Foreskin melanocyte (primary cell): ENCODE measurements at places on chromosomes 5 and 9.
A peak's percentile ranks its signal among the peaks of the same experiment; 100 is the strongest.

GRCh38 chr9:17744786-17745185, 165.9 kb downstream of the SH3GL2 start:
- DNase-seq: peak; percentile 10

GRCh38 chr5:54624805-54625568, 107.4 kb downstream of the SNX18 start:
- no peak for DNase-seq

- DNase-seq: no peak
Observed at GRCh38 chr5:147780924-147781573, 1.5 kb downstream of the JAKMIP2 start.

DNA sequence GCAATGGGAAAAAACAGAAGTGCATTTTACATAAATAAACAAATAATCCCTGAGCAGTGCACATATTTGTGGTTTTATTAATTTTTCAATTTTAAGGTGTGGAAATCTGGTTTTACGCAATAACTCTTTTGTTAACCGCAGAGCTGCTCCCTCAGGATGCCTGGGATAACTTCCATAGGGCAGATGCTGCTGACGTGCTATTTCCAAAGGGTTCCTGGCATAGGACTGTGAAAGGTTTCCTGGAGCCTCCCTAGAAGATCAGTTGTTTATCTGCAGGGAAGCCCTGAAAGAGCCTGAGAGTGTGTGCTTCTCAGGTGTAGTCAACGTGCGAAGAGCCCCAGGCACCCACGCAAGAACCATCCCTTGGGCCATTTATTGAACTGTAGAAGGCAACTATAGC, 443.5 kb downstream of the PLK2 start:
- no peak for DNase-seq

DNA sequence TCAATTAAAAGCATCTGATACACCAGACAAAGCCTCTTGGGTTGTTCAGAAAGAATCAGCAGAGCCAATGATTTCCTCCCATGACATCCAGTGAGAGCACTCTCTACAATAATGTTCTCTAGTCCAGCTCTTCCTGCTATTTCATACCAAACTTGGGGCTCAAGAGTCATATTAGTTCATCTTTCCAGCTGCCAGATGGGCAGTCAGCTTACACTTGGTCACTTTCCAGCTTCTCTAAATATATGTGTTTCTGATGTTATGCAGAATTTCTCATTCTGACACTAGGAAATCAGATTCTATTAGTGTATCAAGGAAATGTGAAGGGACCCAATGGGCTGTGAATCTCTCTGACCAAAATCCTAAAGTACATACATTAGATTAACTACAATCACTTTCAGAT, 148.9 kb downstream of the ENC1 start:
- DNase-seq: no peak

GRCh38 chr5:93519740-93520139, 61.3 kb downstream of the NR2F1-AS1 start:
- no peak for DNase-seq

DNA sequence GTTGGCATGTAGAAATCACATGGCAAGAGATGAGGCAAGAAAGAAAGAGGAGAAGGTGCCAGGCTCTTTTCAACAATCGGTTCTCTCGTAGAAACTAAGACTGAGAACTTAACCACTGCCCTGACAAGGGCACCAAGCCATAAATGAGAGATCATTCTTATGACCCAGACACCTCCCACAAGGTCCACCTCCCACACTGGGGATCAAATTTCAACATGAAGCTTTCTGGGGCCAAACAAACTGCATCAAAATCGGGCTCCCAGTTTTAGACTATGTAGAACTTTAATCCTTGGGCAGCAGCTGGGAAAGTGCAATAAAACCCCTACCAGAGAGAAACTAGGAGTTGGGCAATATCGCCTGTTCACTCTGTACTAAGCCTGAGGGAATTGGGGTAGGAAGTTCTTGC, 150.2 kb upstream of the CCDC152 start:
- no peak for DNase-seq

GRCh38 chr9:130402645-130403440, 41.9 kb upstream of the ASS1 start:
- no peak for DNase-seq

GRCh38 chr5:151249281-151249680, 3.7 kb upstream of the GM2A start:
- no peak for DNase-seq

- peak; percentile 57 for DNase-seq
Observed at GRCh38 chr9:126587187-126588185, 26.2 kb upstream of the LMX1B start.

DNA sequence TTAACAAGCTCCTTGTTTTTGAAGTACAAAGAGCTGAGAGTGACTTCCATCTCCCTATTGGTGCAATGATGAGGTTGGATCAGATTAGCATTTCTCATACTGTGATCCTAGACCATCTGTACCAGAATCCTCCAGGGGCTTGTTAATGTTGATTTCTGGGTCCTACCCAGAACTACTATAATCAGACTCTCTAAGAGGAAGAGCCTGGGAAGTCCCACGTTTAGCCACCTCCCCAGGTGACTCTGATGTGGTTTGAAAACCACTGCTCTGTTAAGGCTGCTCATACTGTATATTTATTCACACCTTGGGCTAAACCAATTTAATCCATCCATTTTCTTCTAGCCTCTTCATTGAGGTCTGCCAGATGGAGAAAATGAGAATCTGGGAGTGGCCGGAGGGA, 49.6 kb upstream of the SMIM32 start:
- DNase-seq: no peak

- DNase-seq: no peak
Observed at GRCh38 chr5:9149988-9150387, 395.9 kb downstream of the SEMA5A start.

DNA sequence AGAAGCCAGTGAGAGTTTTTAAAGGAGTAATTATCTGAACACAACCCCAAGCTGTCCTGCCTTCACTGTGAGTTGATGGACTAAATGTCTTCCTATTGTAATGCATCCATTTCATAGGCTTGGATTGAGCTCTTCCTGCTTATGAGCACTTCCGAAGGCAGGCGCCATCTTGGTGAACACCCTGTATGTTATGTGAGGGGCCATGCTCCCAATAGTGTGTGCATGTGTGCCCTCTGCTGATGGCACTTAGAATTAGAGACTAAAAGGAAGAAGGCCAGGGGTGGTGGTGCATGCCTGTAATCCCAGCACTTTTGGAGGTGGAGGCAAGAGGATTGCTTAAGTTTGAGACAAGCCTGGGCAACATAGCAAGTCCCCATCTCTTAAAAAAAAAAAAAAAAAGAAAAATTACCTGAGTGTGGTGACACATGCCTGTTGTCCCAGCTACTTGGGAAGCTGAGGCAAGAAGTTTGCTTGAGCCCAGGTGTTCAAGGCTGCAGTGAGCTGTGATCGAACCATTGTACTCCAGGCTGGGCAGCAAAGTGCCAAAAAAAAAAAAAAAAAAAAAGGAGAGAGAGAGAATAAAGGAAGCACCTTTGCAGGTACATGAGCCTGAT, 65.0 kb downstream of the C9orf152 start:
- DNase-seq: no peak

- DNase-seq: no peak
Observed at GRCh38 chr9:8621416-8621815, 821.8 kb upstream of the DMAC1 start.

DNA sequence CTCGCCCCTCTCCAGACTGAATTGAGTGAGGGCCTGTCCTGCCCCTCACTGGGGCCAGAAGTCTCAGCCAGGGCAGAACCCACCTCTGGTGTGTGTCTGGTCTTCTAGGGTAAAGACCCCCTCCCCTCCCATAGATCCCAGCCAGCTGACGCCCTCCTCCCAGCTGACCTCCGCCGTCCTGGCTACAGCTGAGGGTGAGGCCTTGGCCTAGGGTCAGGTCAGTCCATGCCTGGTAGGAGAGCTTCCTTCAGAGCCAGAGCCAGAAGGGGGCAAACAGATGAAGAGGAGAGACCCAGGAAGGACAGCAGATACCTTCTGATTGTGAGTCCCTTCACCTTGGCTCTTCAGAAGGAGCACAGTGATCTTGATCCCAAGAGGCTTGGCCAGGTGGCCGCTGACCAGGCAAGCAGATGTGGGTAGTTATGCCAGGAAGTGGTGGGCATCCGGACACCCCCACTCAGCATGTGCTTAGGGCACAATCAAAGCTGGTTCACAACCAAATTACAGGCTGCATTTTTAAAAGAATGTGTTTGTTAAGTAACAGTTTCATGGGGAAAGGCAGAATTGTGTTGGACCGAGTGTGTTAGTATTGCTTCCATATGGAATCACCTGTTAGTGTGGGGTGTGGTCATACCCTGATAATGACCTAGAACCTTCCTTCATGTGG, 29.9 kb downstream of the JADE2 start:
- no peak for DNase-seq

DNA sequence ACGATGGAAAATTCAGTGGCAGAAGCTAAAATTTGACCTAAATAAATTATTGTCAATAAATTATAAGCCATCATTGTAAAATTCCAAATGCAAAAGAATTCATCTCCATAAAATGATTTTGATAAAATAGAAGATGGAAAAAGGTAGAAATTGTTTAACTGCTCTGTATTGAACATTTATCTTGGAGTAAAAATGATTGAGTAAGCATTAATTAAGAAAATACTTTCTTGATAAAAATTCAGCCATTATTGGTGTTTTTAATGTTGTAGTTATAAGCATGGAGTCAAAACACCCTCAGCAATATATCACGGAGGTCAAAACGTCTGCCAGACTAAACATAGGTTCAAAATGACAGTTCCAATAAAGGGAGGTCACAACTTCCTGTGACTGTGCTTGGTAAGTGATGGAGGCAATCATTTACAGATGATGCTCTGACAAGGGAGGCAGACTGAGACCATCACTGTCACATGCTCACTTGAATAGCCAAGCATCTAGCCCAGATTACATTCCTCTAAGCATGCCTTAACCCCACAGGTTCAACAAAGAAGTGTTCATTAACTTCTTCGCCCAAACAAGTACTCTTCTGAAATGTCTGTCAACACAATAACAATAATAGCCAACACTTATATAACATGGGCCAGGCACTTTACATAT, 69.5 kb downstream of the SH3TC2 start:
- no peak for DNase-seq

DNA sequence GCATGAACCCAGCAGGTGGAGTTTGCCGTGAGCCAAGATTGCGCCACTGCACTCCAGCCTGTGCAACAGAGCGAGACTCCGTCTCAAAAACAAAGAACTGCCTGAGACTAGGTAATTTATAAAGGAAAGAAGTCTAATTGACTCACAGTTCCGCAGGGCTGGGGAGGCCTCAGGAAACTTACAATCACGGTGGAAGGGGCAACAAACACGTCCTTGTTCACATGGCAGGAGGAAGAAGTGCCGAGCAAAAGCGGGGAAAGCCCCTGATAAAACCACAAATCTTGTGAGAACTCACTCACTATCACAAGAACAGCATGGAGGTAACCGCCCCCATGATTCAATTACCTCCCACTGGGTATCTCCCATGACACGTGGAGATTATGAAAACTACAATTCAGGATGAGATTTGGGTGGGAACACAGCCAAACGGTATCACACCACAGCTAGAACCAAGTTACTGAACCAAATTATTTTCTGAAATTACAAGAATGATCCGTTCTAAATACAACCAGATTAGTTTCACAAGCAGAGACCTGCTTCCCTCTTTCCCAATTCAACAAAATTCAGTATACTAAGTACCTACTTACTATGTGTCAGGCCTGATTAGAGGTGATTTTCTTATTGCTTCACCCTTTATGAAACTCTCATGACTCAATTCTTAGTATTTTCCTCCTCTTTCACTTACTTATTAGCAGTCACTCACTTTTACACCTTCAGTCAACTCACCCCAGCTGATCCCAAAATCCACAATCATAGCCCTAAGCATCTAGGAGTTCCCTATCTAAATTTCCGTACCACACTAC, 8.4 kb downstream of the UBTD2 start:
- DNase-seq: peak; percentile 82

DNA sequence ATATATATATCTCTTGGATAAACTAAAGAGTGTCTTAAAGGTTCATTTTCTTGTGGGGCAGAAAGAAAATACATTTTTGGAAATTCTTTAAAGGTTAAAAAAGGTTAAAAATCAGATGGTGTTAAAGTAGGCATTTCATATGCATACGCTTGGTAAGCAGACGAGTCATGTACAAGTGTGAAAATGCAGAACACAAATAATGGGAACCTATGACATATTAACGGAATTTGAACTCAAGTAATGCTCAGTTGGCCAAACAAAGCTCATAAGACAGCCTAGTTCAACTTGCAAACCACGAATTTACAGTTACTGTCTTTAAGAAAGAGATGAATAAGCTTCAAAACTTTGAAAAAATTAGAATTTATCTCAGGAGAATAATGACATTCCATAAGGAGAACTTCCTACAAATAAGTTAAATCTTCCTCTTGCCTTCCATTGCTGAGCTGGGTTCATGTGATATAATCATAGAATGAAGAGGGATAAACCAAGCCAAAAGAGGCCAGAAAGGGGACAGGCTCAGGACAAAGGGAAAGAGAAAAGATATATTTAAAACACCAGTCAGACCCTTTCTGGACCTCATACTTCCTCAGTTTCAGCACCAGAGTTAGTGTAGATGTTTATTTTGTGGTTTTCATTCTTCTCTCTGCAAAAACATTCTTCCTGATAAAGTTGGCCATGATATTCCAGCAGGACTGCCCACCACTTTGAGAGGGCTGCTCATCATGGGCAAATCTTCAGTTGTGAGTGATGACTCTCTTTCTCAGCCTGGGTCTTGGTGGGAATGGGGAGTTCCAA, 256.7 kb upstream of the CD180 start:
- DNase-seq: no peak

DNA sequence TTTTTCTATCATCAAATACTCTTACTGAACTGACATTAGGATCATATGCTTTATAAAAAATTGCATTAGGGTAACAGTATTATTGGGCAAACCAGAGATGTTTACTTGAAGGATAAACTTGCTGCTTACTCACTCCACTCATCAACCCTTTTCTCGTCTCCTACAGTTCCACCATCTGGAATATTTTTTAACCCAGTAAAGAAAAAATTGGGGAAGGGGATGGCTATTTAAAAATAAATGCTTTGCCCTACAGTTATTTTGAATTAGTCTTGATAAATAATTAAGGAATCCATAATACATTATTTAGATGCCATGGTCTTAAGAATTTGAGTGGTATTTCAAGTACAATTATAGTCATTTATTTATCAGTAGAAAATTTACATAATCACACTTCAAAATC, 225.8 kb downstream of the MEF2C start:
- DNase-seq: no peak

DNA sequence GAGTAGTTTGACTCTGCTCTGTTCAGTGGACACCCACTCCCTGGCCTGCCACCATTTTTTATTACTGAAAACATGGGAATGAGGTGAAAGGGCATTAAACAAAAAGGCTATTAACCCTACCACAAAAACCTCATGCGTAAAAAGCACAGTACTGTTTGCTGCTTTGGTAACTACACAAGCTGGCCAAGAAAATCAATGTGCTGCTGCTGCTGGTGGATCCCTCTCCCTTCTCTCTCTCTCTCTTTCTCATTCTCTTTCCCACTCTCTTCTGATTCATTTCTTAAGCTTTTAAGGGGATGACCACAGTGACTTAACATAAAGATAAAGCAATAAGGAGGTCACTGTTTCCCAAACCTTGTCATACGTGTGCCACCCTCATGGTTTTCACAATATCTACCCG, 183.2 kb upstream of the TBC1D2 start:
- no peak for DNase-seq
